ENCODE measurements at places on chromosomes 12 and 14.

DNA sequence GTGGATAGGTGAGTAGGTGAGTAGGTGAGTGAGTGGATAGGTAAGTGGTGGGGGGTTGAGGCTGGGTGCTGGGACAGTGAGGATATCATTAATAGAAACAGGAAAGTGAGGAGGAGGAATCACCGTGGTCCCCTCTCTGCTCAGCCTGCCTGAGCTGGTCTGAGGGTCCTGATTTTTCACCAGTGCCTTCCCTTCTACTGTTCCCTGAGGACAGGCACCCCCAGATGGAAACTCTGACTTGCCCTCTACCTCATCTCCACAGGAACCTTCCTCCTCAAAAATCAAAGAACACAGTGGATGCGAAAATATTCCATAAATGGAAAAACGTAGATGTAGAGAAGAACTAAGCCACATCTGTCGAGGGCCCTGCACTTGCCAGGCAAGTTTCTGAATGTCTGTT, 1.9 kb downstream of the GPR68 start:
- no peak for DNase-seq

- DNase-seq, result no peak
These were observed 170.6 kb downstream of the CRADD start for GRCh38 chr12:93847517-93848474.

DNA sequence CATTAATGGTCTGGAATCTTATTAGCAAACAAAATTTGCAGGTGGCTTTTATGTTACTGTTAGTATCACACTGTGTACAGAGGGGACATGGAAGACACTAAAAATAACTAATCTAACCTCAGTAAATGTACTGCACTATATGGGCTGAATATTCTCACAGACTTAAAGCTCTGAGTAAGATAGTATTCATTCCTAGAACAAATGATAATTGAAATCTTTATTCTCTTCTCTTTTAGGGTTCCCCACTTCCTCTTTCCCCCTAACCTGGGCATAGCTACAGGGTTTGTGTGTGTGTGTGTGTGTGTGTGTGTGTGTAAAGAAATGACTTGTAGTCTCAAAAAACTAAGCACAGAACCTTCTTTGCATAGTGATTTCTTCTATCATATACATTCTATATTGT, 21.4 kb upstream of the HECTD1 start:
- DNase-seq, result no peak

GRCh38 chr12:56222531-56222895, 791 bp upstream of the RNF41 start:
- no peak for DNase-seq

DNA sequence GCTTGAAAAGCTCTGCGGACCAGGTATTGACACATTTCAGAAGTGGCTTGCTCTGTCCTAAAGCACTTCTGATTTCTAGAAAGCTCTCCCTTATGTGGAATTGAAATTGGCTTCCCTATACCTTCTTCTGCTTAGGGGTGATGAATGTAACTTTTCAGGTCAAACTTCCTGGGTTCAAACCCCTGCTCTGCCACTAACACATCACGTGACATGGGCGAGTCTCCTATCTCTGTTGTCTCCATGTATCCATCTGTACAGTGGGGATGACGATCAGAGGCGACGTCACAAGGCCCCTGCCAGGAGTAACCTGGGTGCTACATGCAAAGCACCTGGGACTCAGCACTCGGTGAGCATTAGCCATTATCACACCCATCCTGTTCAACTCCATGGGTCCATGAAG, 73.7 kb upstream of the PIWIL1 start:
- DNase-seq, result no peak

DNA sequence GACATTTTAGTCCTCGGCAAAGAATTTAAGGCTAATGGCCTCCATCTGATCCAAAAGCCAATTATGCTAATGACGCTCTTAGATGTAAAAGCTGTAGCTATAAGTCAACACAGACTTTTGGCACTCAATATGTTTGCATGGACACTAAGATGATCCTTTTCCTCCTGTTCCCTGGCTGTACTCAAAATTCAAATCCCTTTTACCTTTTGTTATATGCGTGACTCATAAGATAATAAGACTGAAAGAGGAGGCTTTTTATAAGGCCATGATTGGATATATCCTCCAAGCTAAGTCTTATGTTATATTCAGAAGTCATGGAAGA, 89.8 kb downstream of the PDZRN4 start:
- no peak for DNase-seq

DNA sequence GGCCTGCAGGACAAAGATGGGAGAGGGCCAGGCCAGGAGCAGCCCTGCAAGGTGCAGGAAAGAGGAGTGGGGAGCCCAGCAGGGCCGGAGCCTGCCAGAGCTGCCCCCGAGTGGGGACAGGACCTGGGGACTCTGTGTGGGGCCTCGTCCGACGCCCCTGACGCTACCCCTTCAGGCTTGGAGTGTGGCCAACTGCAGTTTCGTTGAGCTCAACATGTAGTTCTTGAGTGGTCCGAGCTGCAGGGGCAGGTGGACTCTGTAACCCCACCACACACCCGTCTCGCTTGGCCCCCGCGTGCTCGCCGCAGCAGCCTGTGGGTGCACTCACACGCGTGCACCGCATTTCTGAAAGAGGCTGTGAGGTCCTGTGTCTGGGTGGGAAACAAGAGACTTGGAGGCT, 2.0 kb downstream of the ASPG start:
- no peak for DNase-seq

- no peak for DNase-seq
These were observed 414.4 kb downstream of the DPF3 start for GRCh38 chr14:72479461-72479931.

GRCh38 chr14:92956961-92957360, 34.0 kb downstream of the CHGA start:
- DNase-seq, result no peak

GRCh38 chr14:71429902-71430301, 502.3 kb upstream of the RGS6 start:
- no peak for DNase-seq

GRCh38 chr12:8493084-8493483, 20.2 kb upstream of the CLEC4D start:
- DNase-seq, result no peak

- DNase-seq, result no peak
These were observed 12.0 kb downstream of the RFLNA start for GRCh38 chr12:124306686-124307555.

DNA sequence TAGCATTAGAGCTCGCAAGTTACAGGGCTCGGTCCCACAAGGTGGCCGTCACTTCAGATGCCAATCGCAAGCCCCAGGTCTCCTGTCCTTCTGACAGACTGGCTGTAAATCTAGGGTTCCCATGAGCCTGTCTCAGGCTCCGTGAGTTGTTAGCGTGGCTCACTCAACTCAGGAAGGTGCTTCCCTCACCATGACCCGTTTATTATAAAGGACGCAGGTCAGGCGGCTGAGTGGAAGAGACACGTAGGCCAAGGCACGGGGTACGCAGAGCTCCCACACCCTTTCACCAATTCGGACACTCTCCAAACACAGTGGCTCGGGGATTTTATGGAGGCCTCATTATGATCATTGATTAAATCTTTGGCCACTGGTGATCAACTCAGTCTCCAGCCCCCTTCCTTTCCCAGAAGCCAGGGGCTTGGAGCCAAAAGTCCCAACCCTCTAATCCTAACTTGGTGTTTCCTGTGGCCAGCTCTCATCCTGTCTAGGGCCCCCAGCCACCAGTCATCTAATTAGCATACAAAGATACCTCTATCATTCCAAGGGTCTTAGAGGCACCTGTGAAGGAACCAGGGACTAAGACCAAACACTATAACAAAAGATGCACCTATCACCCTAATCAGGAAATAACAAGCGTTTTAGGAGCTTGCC, 25.8 kb upstream of the LRTM2 start:
- DNase-seq, result no peak

DNA sequence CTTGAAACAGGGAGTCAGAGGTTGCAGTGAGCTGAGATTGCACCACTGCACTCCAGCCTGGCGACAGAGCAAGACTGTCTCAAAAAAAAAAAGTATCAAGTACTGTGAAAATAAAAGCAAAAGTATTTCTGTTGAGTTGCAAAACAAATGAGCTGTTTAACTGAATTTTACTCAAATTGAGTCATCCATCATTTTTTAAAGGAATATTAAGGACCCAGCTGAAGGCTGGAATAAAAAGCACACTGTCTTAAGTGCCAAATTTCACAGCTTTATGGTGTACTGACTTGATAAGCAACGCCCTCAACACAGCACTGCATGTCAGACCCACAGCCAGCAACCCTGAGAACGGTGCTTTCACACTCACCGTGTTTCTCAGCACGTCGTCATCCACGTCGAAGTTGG, 57.9 kb downstream of the AMN start:
- DNase-seq, result no peak

DNA sequence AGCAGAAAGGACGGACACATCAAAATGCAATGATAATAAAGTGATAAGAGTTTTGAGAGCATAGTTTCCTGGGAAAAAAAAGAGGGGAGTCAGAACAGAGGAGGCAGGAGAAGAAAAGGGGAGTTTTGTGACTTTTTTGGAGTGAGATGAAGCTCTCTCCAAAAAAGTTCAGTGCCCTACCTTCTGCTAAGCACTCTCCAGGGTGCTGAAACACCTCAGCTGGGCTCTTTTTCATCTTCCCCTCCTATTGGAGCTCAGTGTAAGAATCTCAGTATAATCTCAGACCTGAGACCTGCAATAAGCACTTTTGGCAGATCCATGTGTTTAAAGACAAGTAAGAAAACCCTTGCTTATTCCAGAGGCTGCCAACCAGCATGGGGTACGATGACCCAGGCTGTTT, 58.9 kb upstream of the SRRM4 start:
- no peak for DNase-seq

DNA sequence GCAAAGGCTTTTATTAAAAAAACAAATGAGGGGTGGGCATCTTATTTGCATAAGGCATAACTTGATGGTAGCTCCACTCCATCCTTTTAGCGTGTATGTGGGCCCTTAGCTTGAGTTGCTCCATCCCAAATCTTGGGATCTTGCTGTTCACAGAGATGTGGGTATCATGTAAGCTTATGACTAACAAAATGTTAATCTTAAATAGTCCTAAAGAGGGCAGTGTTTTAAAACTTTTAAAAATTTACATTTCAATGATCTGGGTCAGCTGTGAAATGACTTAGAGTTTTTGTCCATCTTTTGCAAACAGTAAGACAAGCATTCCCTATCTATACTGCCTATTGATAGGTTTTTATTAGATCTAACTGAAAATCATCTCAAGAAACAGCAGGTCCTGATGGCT, 86.0 kb downstream of the SLCO1A2 start:
- DNase-seq, result no peak

DNA sequence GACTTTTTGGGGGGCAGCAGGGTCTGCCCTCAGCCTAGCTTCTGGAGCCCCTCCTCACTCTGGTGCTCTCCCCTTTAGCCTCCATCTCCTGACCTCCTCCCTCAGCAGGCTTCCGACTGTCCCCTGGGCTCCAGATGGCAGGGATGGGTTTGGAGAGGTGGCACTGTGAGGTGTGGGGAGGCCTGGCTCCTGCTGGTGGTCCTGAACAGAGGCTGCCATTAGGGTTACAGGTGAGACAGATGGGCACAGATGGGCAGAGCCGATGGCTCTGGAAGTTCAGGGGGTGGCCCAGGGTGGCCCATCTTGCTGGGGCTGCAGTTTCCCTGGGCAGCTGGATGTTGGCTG, 68.5 kb upstream of the BEGAIN start:
- no peak for DNase-seq

GRCh38 chr14:34465069-34465859, 3.2 kb upstream of the SPTSSA start:
- no peak for DNase-seq

- no peak for DNase-seq
These were observed 147.4 kb downstream of the AKAP6 start for GRCh38 chr14:32476532-32476931.

GRCh38 chr14:61003571-61003970, 22.5 kb downstream of the SLC38A6 start:
- DNase-seq, result no peak

DNA sequence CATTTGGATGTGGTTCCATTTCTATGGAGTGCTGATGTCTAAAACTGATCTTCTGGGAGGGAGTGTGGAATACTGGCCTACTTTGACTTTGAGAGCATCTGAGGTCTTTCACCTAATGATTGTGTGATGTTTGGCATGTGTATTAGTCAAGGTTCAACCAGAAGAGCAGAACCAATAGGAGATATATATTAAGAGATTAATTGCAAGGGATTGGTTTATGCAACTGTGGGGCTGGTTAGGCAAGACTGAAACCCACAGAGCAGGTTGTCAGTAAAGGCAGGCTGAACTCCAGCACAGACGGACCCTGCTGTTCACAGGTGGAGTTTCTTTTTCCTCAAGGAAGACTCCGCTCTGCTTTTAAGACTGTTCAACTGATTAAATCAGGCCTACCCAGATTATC, 11.6 kb downstream of the BMAL2 start:
- DNase-seq, result no peak

GRCh38 chr12:67804168-67804567, 155.6 kb downstream of the DYRK2 start:
- DNase-seq, result peak; percentile 2

- no peak for DNase-seq
These were observed 733 bp upstream of the PPFIBP1 start for GRCh38 chr12:27523305-27523641.

Measured in activated T-cell treated with anti-CD3 and anti-CD28 coated beads for 1 hour (primary cell).